CD4-positive, CD25-positive, alpha-beta regulatory T cell (primary cell): ENCODE measurements at places on chromosomes 5 and 9. TPM values are rescaled to one million over a fixed set of nuclear protein-coding genes. Genes with fewer than 3 reads are reported as not detected.

DNA sequence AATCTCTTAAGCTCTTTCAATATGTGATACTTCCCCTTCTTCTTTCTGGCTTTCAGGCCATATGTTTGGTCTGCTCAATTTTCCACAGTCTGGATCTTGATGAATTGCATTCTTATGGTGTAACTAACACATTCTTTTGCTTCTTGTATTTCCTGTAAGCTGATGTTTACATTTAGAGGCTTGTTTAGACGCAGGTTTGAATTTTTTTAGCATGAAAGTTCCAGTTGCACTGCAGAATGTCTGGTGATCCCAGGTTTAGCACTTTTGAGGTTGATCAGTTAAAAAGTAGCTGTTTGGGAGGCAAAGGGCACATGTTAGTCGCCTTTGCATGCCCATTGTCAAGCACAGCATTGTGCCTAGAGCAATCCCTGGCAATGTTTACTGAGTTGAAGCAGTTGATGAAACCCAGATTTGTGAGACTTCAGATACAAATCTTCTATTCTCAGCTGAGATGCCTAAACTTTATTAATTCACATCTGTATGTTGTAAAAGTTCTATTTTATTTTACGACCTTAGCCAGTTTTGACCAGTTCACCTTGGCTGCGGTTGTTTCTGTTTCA, 59.6 kb upstream of the SPATA31C2 start:
- peaks cover 12% of the 10 kb centered on the region for H3K27me3 ChIP-seq
- H3K4me1 ChIP-seq, result no peaks in the 10 kb centered on the region
- H3K4me3 ChIP-seq, result no peak overlapping the region
- no peak overlapping the region for H3K27ac ChIP-seq

GRCh38 chr5:146624179-146624578, 108.2 kb upstream of the GPR151 start:
- no peaks in the 10 kb centered on the region for H3K27me3 ChIP-seq
- no peaks in the 10 kb centered on the region for H3K4me1 ChIP-seq
- DNase-seq, result no peak
- no peak overlapping the region for H3K4me3 ChIP-seq
- H3K36me3 ChIP-seq, result no peaks in the 10 kb centered on the region
- no peak overlapping the region for H3K27ac ChIP-seq

GRCh38 chr9:77949751-77950436, 81.7 kb downstream of the GNAQ start:
- H3K27ac ChIP-seq, result no peak overlapping the region
- H3K36me3 ChIP-seq, result no peaks in the 10 kb centered on the region
- no peak for DNase-seq
- no peaks in the 10 kb centered on the region for H3K27me3 ChIP-seq
- no peak overlapping the region for H3K4me3 ChIP-seq

HAVCR2 gene
- 5.0 TPM for total RNA-seq

DNA sequence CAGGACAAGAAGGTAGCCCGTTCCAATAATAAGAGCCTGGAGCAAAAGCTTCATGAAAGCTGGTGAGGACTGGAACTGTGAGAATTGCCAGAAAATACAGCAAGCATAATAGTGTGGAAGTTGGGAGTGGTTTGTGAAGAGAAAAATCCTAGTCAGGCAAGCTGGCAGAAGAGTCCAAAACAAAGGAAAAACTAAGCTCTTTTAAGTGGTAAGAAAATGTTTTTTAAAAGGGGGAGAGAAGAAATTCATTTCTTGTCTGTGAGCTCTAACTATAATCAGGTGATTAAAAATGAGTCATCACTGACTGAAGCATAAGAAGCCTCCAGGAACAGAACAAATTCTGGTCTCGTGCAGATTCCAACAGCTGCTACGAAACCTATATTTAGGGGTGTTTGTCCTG, 102.6 kb downstream of the CAAP1 start:
- no peak overlapping the region for H3K27ac ChIP-seq
- no peak for DNase-seq
- H3K4me3 ChIP-seq, result no peak overlapping the region
- no peaks in the 10 kb centered on the region for H3K27me3 ChIP-seq
- H3K4me1 ChIP-seq, result no peaks in the 10 kb centered on the region
- H3K36me3 ChIP-seq, result no peaks in the 10 kb centered on the region

LURAP1L gene
- total RNA-seq, result not detected

DNA sequence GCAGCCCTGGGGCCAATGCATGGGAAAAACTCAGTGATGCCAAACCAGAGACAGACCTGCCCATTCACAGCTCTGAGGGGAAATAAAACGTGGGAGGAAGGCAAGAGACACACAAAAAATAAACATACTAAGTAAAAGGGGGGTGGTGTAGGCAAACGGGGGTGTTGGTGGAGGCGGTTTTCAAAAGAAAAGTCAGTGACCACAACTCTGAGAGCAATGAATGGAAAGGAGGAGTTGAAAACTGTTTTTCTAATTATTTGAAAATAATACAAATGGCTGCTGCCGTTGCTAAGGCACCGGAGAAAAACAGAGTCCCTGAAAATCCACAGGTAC, 293.5 kb downstream of the EFNA5 start:
- no peaks in the 10 kb centered on the region for H3K27me3 ChIP-seq
- H3K4me3 ChIP-seq, result no peak overlapping the region
- no peaks in the 10 kb centered on the region for H3K4me1 ChIP-seq
- no peaks in the 10 kb centered on the region for H3K36me3 ChIP-seq

DNA sequence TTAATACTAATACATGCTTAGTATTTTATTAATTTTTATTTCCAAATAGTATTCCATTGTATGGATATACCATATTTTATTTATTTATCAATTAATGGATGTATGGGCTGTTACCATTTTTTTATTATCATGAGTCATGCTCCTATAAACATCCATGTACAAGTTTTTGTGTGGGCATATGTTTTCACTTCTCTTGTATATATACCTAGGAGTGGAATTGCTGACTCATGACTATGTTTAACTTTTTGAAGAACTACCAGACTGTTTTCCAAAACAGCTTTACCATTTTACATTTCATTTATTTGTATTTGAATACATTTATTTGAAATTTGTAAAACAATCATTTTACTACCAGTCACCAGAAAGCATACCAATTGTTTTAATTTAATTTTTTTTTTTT, 14.1 kb upstream of the LRRC19 start:
- no peak overlapping the region for H3K27ac ChIP-seq
- peaks cover 14% of the 10 kb centered on the region for H3K36me3 ChIP-seq
- DNase-seq, result no peak
- no peaks in the 10 kb centered on the region for H3K4me1 ChIP-seq
- H3K4me3 ChIP-seq, result no peak overlapping the region

DNA sequence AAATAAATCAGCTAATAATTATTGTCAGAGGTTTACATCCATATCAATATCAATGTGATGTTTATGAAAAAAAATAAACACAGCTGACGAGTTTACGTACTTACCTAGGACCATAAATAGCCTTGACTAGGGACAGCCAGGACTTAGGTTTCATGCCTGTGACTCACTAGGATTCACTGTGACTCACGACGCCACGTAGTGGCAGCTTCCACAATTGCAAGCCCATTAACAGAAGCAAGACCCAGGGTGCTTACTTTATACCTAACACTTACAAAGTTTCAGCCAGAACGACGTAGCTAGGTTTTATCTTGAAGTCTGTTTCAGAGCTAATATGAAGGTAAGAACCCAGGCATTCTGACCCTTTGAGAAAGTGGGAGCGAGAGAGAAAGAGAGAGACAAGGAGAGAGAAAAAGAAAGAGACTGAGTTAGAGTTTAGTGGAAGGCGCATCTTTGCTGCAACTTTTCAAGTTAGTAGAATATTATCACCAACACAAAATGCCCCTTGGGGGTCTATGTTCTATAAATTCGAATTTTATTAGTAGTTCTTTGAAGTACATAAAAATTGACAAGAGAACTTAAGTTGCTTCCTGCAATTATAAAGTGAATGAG, 191.2 kb downstream of the GNA14 start:
- no peaks in the 10 kb centered on the region for H3K27me3 ChIP-seq
- H3K27ac ChIP-seq, result no peak overlapping the region
- DNase-seq, result peak; percentile 69
- no peaks in the 10 kb centered on the region for H3K4me1 ChIP-seq
- no peak overlapping the region for H3K4me3 ChIP-seq

GRCh38 chr9:14097666-14098415, 216.1 kb downstream of the NFIB start:
- no peaks in the 10 kb centered on the region for H3K27me3 ChIP-seq
- no peak overlapping the region for H3K4me3 ChIP-seq
- no peak overlapping the region for H3K27ac ChIP-seq
- no peaks in the 10 kb centered on the region for H3K36me3 ChIP-seq
- no peaks in the 10 kb centered on the region for H3K4me1 ChIP-seq
- no peak for DNase-seq

ZFP2 gene
- total RNA-seq, result 0.30 TPM

DNA sequence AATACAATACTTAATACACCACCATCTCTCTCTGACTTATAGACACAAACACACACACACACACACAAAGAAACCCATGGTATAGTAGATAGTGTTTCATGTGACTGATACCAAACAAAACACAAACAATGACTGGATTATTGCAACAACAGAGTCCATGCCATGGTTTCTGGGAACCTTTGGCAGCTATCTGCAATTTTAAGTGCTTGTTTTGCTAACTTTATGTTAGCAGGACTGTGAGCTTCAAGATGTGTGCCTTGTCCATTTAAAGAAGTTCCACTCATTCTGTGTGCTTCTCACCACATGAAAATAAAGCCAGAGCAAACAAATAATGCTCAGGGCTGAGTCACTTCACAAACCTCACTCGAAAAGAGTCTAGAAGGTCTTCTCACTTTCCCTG, 15.1 kb upstream of the LURAP1L start:
- H3K4me1 ChIP-seq, result no peaks in the 10 kb centered on the region
- no peak overlapping the region for H3K27ac ChIP-seq
- H3K36me3 ChIP-seq, result no peaks in the 10 kb centered on the region
- H3K27me3 ChIP-seq, result no peaks in the 10 kb centered on the region
- no peak for DNase-seq
- no peak overlapping the region for H3K4me3 ChIP-seq

NMUR2 gene
- total RNA-seq, result not detected

GRCh38 chr9:19619221-19619620, 169.6 kb downstream of the SLC24A2 start:
- peaks cover 3% of the 10 kb centered on the region for H3K27me3 ChIP-seq
- no peak overlapping the region for H3K4me3 ChIP-seq
- no peaks in the 10 kb centered on the region for H3K4me1 ChIP-seq
- DNase-seq, result no peak

- H3K4me1 ChIP-seq, result peaks cover 52% of the 10 kb centered on the region
- H3K4me3 ChIP-seq, result no peak overlapping the region
- H3K36me3 ChIP-seq, result peaks cover 28% of the 10 kb centered on the region
- peak overlapping the region; percentile 48 for H3K27ac ChIP-seq
- DNase-seq, result no peak
These were observed 29.6 kb downstream of the MAML1 start for GRCh38 chr5:179762079-179762780.

- H3K36me3 ChIP-seq, result no peaks in the 10 kb centered on the region
- no peak for DNase-seq
- H3K4me1 ChIP-seq, result no peaks in the 10 kb centered on the region
- H3K4me3 ChIP-seq, result no peak overlapping the region
- H3K27me3 ChIP-seq, result no peaks in the 10 kb centered on the region
- no peak overlapping the region for H3K27ac ChIP-seq
These were observed 56.6 kb downstream of the RASEF start for GRCh38 chr9:83006378-83006777.

GRCh38 chr5:31500256-31500655, 31.6 kb downstream of the DROSHA start:
- H3K4me1 ChIP-seq, result no peaks in the 10 kb centered on the region
- H3K27me3 ChIP-seq, result no peaks in the 10 kb centered on the region
- no peak overlapping the region for H3K4me3 ChIP-seq
- peaks cover 91% of the 10 kb centered on the region for H3K36me3 ChIP-seq
- DNase-seq, result no peak

UBQLN1 gene
- 141 TPM for total RNA-seq
